Stimulated activated CD8-positive, alpha-beta memory T cell treated with anti-CD3 and anti-CD28 coated beads, Interleukin-7, amount 100 ng/mL, for 24 hours (primary cell): ENCODE measurements at places on chromosomes 2 and 18.
A peak's percentile ranks its signal among the peaks of the same experiment; 100 is the strongest.

GRCh38 chr18:36757081-36757480 is 71.7 kb downstream of the TPGS2 start:
- no peak for DNase-seq

GRCh38 chr2:215136669-215137328 is 1.6 kb downstream of the ABCA12 start:
- DNase-seq = no peak

DNA sequence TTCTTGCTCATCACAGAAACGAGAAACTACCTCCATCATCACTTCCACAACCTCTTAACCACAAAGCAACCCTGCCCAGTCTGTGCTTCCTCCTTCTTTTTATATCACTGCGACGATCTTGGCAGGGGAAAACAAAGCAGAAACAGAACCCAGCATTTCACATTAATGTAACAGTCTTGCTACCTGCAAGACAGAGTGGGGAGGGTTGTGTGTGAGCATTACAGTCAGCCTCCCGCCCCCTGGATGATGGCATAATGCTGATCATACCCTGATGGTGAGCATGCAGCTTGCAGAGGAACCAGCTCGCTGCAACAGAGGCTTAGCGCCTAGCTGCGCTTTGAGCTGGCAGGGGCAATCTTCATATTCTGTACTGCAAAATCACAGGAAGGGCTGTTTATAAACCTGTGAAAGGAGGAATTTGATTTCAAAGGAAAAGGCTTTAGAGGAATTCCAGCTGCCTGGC is 376.1 kb downstream of the IRS1 start:
- DNase-seq = peak; percentile 4

GRCh38 chr2:144946263-144946662 is 426.3 kb upstream of the ZEB2 start:
- DNase-seq = no peak

DNA sequence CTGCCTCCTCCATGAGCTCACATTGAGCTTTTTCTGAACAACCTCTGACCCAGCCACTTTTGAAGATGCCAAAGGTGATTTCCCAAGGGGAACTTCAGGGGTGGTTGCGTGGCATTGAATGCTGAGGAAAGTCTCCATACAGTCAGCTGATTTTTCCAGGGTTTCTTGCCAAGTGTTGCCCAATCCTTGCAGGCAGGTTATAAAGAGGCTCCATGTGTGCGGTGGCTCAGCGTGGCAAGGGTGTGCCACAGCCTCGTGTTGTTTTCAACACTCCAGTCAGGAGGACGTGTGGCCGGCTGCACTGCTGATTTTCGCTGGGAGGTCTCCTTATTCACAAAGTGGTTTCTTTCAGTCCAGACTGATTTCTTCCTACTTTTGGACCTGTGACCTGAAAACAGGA is 81.4 kb upstream of the GATA6 start:
- no peak for DNase-seq

GRCh38 chr2:193154076-193154475 is 959.3 kb upstream of the TMEFF2 start:
- DNase-seq = no peak

GRCh38 chr2:129229830-129230441 is 749.5 kb upstream of the RAB6C start:
- no peak for DNase-seq

DNA sequence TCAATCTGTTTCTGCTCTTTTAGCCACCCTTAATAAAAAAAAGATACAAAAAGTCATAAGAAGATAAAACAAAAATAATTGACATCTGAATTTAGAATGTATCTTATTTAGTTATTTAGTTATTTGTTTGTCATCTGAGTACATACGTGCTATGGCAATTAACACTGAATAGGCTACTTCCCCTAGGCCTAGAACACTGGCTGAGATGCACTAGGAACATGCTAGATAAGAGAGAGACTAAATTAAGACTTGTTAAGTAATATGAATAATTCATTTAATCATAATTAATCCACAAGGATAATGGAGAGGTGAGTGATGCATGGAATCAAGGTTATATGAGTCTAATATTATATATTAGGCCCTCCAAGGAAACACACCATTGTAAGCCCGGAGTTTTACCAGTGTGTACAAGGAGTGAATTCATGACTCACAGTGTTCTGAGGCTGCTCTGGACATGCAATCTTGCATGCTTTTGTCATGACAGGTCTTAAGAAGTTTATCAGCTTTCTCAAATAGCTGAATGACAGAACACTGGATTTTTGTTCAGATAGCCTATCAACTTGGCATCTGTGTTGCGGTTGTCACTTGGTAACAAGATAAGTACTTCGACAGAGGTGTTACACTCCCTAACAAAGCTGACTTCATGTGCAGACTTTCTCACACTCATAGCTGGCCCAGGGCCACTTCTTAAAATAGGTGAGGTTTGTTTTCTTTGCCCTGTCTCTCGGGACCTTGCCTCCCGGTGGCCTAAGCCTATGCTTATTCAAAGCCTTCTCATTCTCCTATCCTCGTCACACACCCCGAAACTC is 5.0 kb upstream of the SERPINB2 start:
- no peak for DNase-seq

GRCh38 chr2:160409480-160409879 is 84.1 kb downstream of the RBMS1 start:
- no peak for DNase-seq

DNA sequence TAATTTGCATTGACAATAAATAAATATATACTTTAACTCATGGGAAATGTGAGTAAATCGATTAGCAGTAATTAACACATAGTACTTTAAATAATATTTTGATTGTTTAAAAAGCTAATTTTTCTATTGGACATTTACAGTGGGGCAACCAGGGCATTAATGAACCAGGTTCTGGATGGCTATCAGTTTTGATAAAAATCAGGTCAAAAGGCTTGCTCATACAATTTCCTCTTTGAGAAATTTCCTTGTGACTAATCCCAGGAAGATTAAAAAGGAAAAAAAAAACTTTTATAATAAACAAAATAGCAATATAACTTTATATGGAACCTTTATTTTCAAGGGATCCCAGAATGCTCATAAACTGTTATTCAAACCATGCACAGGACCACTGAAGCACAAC is 497.2 kb upstream of the ZEB2 start:
- DNase-seq = no peak

- DNase-seq = no peak
These were observed 223.5 kb downstream of the RDH14 start for GRCh38 chr2:18336975-18337374.

DNA sequence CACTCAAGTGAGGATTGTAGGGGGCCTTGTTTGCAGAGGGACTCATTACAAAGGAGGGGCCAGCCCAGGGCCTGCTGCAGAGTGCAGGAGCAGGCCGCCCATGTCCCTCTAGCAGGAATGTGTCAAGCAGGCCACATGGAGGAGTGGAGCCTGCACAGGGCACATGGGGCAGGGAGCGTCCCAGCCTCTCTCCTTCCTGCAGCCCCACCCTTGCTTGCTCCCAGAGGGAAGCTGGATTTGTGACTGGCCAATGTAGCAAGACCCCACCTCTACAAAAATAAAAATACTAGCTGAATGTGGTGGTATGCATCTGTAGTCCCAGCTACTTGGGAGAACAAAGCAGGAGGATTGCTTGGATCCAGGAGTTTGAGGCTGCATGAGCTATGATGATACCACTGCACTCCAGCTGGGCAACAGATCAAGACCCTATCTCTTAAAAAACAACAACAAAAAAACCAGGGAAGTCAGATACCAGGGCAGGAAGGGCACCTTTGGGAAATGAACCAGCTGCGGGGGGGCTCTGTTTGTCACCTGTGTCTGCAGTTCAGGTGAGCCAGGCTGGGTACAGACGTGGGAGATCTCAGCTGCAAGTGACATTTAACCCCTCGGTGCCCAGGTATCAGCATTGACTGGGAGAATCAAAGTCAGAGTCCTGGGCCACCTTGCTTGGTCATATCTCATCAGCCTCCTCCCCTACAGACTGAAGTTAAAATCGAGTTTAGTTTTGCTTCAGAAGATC is 27.7 kb downstream of the IMPA2 start:
- no peak for DNase-seq
